ENCODE measurements at places on chromosomes 16 and 17. TPM values are rescaled to one million over a fixed set of nuclear protein-coding genes. Genes with fewer than 3 reads are reported as not detected.

DNA sequence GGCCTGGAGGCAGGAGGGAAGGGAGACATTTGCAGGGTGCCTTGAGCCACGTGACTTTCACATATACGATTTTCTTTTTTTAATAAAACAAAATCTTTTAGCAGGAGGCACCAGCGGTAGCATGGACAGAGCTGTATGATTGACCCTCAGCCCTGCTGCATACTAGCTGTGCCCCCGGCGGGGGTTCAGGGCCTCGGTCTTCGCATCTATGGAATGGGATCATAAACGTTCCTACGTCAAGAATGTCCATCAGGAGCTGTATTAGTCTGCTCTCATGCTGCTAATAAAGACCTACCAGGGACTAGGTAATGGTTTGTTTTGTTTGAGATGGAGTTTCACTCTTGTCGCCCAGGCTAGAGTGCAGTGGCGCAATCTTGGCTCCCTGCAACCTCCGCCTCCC, 27.2 kb downstream of the SLC38A8 start:
- H3K27me3 ChIP-seq = no peaks in the 10 kb centered on the region
- H3K36me3 ChIP-seq = no peaks in the 10 kb centered on the region
- no peak overlapping the region for H3K4me3 ChIP-seq
- H3K4me1 ChIP-seq = no peaks in the 10 kb centered on the region

DNA sequence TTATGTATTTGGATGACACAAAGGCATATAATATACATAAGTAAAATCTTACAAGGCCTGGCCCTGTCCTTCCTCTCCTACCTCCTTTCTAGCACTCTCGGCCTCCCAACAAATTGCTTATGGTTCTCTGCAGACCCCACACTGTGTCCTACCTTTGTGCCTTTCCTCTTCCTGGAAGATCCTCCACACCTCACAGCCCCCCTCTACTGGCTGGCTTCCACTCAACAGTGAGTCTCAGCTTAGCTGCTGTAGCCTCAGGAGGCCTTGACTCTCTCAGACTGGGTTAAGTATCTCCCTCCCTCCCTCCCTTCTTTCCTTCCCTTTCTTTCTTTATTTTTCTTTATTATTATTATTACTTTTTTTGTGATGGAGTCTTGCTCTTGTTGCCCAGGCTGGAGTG, 8.3 kb upstream of the SLC52A1 start:
- no peak overlapping the region for H3K4me3 ChIP-seq
- no peak overlapping the region for H3K27ac ChIP-seq
- no peaks in the 10 kb centered on the region for H3K27me3 ChIP-seq

SLC22A31 gene
- total RNA-seq = 1.8 TPM

CACNG1 gene
- not detected for total RNA-seq

RAB11FIP4 gene
- total RNA-seq = 32.5 TPM

DNA sequence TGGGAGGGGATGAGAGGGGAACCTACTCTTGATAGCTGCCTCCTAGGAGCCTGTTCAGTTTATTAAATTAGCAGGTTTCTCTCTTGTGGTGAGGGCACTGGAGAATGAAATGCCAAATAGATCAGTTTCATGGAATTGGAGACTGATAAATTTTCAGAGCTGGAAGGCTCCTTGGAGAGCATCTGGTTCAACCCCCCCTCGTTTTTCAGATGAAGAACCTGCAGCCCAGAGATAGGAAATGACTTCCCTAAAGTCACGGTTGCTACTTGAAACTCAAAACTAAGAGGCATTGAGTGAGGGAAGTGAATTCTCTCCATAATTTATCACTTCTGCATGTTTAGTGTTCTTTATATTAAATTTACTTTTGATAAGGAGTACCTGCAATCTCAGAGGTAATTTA, 366.0 kb upstream of the CCL2 start:
- no peak overlapping the region for H3K27ac ChIP-seq
- no peak for DNase-seq
- no peaks in the 10 kb centered on the region for H3K36me3 ChIP-seq
- no peak overlapping the region for H3K4me3 ChIP-seq

GRCh38 chr16:88878967-88879787, 12.7 kb upstream of the PABPN1L start:
- H3K4me1 ChIP-seq = no peaks in the 10 kb centered on the region
- no peaks in the 10 kb centered on the region for H3K36me3 ChIP-seq
- no peak for DNase-seq
- H3K27me3 ChIP-seq = no peaks in the 10 kb centered on the region
- H3K4me3 ChIP-seq = no peak overlapping the region
- no peak overlapping the region for H3K27ac ChIP-seq

All from kidney (tissue), 22 donors.